ENCODE measurements at places on chromosomes 5 and 9. TPM values are rescaled to one million over a fixed set of nuclear protein-coding genes. Genes with fewer than 3 reads are reported as not detected.

DNA sequence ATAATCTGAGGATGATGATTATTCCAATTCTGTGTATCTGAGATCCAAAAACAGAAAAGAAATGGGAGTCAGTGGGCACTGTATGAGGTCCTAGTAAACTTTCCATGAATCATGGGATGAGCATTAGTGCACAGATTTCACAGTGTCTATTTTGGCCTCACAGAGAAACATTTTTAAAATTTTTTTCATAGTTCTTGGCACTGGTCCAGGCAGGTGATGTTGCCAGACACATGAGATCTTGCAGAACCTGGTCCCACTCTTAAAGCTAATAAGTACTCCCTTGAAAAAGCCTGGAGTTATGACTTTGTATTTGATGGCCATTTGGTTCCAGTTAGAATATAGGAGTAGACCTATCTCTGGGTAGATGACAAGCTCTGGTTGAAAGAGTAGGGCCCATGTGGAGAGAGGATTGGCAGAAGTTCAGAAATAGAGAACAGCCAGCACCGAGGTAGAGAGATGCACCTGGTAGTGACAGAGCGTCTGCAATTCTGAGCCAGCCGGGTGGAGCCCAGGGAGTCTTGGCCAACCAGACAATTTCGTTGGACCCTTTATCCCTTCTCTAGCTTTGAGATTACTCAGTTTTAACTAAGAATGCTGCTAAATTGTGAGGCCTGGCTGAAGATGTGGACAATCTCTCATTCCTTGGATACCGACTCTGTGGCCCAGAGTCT is 6.3 kb upstream of the TNFSF15 start:
- no peak for DNase-seq

DNA sequence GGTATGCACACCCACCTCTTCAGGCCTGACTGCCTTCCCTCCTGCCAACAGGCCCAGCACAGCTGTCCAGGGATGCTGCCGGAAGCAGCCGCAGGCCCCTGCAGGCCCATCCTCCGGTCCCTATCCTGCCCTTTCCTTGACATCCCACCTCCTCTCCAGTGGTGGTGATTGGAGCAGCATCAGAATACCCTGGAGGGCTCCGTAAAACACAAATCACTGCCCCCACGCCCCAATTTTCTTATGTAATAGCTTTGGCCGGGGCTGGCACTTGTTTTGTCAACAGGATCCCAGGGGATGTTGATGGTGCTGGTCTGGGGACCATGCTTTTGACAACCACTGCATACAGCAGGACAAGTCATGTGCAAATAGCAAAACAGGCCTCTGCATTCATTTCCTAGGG is 274.5 kb downstream of the GADD45G start:
- no peak for DNase-seq

DNA sequence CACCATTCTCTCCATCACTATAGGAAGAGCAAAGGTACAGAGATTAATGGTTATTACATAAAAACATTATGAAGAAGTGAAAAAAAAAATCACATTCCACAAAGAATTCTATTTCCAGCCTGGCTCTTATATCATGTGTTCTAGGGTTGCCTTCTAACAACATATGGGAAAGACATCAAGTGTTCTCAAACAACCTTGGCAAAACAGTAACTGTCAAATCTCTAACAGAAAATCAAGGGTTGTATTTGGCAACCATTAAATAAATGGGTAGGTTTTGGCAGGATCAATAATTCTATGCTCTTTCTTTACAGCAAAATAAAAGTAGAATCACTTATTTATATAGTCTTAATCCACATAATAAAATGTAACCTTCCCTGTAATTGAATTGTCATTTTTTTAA is 728.9 kb downstream of the MAT2B start:
- no peak for DNase-seq

The RIMOC1 gene
- 14.2 TPM for total RNA-seq

Data from natural killer cell (primary cell).